HuH-7 (cell line): ENCODE measurements at places on chromosomes 6 and 20.

- DNase-seq: no peak
Observed at GRCh38 chr20:23298926-23299672, 51.5 kb upstream of the NXT1 start.

GRCh38 chr6:149250951-149251350, 66.6 kb upstream of the TAB2 start:
- DNase-seq: no peak

- no peak for DNase-seq
Observed at GRCh38 chr6:13296536-13296997, 31.8 kb downstream of the TBC1D7 start.

DNA sequence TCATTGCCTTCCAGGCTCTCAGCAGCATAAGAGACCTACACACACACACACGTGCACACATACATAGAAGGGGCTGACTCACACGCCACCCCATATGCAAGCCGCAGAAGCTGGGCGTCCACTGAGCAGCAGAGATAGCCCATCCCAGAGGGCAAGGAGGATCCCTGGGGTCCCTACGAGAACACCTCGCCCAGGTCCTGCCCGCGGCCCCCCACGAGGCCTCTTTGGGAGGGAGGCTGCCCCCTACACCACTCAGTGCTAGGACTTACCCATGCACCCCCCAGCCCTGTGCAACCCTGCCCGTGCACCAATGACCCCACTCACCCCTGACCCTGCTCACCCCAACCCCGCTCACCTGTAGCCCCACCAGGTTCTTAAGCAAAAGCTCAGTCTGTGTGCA, 20.6 kb upstream of the NTSR1 start:
- no peak for DNase-seq

DNA sequence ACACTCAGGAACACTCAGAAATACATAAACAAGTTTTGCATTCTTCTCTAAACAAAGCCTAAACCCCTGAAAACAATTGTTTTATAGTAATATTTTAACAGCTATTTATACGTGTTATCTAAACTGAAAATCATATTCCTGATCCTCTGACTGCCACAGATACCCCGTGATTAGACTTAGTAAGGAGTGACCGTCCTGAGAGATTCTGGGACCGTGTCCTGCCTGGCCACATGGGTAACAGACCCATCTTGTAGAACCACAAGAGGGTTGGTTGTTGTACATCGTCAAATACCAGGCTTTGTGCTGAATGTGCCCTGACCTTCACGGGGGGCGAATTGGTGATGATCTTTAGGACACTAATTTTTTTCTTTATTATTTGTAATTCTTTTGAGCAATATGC, 214.4 kb downstream of the TMEM242 start:
- no peak for DNase-seq

DNA sequence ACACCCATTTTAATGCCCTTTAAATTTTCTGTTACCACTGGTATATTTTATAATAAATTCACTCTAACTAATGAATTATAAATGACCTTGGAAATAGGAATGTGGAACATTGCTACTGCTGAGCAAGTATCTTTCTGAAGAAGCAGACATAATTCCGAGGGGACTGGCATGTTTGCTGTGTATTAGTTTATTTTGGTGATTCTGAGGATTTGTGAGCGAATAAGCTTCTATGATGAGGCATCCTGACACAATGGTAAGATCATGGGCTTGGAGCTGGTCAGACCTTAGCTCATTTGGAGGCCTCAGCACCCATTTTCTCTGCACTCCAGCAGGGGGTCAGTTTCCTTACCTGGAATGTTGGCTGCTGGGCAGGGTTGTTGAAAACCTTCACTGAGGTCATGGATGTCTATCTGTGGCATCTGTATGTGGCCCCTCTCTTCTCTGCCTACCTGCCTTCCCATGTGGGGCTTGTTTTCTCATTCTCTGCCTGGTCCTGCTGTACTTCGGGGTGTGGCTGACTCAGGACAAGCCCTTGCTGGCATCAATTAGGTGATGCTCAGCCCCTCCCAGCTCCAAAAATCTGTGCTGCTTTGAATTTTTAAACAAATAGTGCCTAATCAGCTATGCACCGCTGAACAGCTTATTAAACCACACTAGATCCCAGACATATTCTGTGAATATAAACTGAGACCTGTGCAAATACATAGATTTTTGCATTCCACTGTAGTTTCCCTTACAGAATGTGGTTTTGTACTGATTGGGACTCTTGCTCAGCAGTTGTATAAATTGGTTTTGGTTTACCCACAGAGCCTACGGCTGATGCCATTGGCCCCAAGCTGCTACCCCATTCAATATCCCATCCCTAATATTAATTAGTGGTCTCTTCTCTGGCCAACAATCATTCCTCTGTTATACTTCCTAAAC, 10.7 kb downstream of the ARID1B start:
- DNase-seq: no peak

- DNase-seq: peak; percentile 85
Observed at GRCh38 chr20:45933266-45934045, 1.0 kb upstream of the PCIF1 start.

- peak; percentile 90 for DNase-seq
Observed at GRCh38 chr6:106360410-106360988, at the start of gene CRYBG1. CRYBG1 (plus strand) TSS chr6:106360717; CDS start chr6:106360909, 192 bp downstream.

DNA sequence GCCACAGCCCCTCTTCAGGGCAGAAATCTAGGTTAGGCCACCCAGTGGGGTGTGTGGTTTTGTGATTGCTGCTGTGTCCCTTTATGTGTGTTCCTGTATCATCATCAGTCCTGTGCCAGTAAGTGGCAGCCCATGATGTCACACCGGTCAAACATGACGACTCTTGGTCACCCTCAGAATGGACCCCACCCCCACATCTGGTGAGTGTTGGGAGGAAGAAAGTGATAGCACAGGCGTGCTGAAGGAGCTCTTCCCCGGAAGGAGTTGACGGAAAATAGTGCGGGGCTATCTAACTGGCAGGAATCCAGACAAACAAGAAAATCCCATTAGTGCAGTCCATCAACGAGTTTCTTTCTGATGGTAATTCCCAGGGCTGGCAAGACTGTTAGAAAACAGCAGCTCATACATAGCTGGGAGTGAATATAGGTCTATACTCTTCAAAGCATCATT, 33.4 kb upstream of the IL17A start:
- DNase-seq: no peak

- DNase-seq: no peak
Observed at GRCh38 chr6:3831761-3832530, 17.2 kb upstream of the FAM50B start.

- DNase-seq: no peak
Observed at GRCh38 chr6:119879731-119880130, 530.2 kb upstream of the MAN1A1 start.

DNA sequence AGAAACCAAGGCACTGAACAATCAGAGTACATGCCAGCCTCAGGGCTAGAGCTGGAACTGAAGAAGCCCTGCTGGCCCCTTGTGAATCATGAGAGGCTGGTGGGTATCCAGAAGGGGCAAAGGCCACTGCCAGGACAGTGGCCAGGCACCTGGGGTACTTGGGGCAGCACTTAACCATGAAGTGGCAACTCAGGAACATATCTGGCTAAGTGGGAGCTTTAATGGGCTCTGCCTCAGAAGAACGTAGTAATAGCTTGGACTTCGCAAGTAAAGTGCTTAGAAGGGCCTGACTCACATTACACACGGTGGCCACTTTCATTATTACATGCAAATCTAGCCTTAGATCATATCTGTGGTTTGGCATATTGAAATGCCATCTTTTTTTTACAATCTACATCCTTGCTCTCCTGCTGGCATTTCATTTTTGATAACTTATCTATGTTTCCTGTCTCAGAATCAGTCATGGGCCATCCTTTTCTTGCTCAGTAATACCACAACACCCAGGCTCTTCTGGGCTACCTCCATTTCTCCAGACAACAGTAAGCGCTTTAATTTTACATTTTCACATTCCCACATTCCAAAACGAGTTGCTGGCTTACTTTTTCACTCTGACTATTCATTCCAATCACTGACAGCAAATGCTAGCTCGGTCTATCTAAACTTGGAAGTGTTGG, 21.6 kb downstream of the NAPB start:
- no peak for DNase-seq

DNA sequence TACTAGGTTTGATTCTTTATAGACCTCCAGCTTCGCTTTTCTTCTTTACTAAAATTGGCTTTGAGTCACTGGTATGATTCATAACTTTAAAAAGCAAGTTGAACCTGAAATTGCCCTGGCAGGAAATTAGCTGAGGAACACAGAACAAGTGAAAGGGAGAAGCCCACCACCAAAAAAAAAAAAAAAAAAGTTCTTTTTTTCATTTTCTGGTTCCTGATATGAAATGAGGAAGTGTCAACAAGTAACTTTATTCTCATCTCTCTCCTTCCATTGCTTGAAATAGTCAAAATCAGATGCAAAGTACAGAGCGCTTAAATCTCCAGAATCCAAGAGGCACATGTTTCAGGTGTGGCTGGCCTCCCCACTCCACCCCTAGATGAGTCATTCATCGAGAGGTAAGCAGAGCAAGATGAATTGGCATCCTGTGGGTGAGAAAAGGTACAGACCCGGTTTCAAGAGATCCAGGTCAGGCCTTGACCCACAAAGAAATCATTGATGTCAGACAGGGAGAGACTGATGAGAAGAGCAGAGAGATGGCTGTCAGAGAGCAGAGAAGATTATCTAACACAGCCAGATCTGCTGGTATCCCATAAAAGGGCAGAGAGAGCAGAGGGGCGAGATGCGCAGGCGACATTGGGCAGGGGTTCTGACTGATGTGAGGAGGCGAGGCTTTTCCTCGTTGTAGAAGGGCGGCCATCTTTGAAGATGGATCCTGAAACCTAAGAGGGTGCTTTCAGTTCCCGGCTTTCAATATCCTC, 54.8 kb upstream of the MBOAT1 start:
- no peak for DNase-seq
